ENCODE measurements at places on chromosomes 11 and 22. TPM values are rescaled to one million over a fixed set of nuclear protein-coding genes. Genes with fewer than 3 reads are reported as not detected.

DNA sequence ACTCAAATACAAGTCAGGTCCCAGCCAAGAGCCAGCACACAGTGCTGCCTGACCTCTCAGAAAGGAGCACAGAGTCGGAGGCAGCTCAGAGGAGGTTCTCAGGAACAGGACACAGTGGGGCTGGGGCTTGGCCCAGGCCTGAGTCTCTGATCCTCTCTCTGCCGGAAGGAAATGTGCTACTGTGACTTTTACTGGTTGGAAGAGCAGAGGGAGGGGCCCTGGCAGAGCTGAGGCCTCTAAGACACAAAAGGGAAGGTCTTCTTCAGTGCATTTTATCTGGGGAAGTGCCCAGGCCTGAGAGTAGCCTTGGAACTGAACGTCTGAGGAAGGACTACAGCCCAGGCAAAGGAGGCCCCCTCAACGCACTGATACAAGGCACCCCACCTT is 16.2 kb upstream of the CASTOR1 start:
- no peak for DNase-seq

GRCh38 chr11:45105984-45106375 is 40.5 kb upstream of the PRDM11 start:
- no peak for DNase-seq

The CDPF1 gene
- total RNA-seq = 2.9 TPM

The TIMP3 gene
- total RNA-seq = 46.0 TPM

All from pancreas (tissue), 10 donors.